ENCODE measurements at places on chromosomes 6 and 20.

GRCh38 chr6:102298051-102298450, 904.5 kb downstream of the GRIK2 start:
- DNase-seq, result no peak

GRCh38 chr6:81511423-81511822, 241.1 kb downstream of the TENT5A start:
- no peak for DNase-seq

DNA sequence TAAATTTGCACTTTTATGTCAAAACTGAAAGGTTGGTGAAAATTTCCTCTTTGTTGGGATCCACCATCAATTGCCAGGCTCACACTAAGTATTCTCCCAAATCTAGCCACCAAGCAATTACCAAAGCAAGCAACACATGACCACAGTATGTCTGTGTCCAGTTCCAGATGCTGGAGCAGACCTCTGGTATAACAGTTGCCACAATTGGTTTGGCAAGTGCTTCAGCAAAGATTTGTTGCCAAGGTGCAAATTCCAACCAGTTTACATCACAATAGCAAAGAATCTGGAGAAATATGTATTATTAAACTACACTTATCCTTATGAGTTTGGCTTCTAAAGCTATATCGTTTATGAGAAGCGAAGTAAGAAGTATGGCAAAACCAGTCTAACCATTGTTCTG, 6.4 kb downstream of the GTF2H5 start:
- DNase-seq, result no peak

- DNase-seq, result no peak
Observed at GRCh38 chr20:3307078-3307477, 68.1 kb upstream of the SLC4A11 start.

GRCh38 chr6:3312604-3313231, 54.0 kb downstream of the PSMG4 start:
- DNase-seq, result no peak

DNA sequence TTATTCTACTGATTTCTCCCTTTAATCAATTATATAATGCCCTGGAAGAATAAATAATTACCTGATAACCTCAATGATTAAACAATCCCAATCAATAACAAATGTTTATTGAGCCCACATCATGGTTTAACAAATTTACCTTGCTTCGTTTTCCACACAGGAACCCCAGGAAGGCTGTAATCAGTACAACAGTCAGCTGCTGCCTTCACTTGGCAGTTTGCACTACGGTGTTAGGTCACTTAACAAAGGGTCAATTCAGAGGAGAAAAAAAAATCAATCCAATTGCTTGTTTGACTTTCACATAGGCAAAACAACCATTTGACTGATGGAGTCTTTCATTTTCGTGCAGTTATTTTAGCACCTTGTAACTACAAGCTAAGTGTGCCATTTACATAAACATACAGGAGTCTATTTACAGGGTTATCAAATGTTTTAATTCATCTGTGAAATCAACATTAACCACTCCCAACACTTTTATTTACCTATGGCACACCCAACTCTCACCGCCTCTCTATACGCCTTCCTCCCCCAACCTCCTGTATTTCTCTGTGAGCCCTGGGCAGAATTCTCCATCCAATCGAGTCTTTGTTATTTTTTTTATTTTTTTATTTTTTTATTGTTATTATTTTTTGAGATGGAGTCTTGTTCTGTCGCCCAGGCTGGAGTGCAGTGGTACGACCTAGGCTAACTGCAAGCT, 140.4 kb upstream of the TAB2 start:
- DNase-seq, result no peak

DNA sequence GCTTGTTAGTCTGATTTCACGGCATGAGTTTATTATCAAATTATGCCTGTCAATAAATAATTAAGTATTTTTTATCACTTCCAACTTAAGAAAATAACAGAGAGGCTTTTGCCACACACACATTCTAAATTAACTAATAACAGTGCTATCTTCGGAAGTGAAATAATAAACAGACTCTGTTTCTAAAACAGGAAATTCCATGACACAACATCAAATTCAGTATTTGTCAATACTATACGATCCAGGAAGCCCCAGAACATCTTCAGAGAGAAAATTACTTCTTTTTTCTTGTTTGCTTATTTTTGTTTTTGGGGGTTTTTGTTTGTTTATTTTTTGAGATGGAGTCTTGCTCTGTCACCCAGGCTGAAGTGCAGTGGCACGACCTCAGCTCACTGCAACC, 150.7 kb upstream of the PRDM1 start:
- DNase-seq, result no peak

All from stimulated activated CD8-positive, alpha-beta memory T cell treated with anti-CD3 and anti-CD28 coated beads, Interleukin-7, amount 100 ng/mL, for 1 hour (primary cell).